Stimulated activated CD8-positive, alpha-beta memory T cell treated with anti-CD3 and anti-CD28 coated beads, Interleukin-12 subunit alpha, Interleukin-12 subunit beta, amount 100 ng/mL, for 1 hour (primary cell): ENCODE measurements at places on chromosomes 7 and 10.
A peak's percentile ranks its signal among the peaks of the same experiment; 100 is the strongest.

GRCh38 chr7:73431041-73431835 is 2.3 kb upstream of the FZD9 start:
- DNase-seq, result no peak

DNA sequence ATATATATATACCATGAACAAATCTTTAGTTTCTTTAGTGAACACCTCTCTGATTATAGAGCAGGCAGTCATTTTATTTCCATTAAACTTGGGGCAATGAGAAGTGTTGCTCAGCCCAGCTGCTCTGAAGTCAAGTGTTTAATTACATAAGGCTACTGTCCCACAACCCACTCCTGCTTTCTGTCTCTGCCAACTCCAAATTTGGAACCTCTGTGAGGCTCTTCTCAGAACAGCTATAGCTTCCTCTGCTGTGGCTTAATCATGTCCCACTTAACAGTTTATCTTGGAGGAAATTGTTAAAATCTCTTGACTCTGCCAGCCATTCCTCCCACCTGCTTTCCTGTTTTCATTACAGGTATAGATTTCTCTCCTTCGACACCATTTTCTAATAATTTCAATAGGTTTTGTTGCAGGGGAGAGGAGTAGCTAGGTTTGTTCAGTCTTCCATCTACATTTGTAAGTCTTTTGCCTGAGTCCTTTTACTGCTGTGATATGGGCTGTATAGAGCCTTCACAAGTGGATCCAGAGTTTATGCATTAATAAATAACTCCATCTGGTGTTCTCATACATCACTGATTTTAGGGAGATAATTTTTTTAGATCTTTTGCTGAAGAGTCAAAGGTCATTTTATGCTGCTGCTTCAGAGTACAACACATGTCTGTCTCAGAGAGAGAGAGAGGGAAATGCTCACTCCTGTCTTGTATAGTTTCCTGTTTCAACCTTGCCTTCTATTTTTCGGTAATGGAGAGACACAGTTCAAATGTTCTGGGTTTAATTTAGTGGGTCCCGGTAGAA is 170.4 kb downstream of the WNT2 start:
- DNase-seq, result no peak

- DNase-seq, result no peak
These were observed 1014.5 kb upstream of the LRRTM3 start for GRCh38 chr10:65911151-65911835.

GRCh38 chr10:11813855-11814567 is 9.1 kb upstream of the PROSER2 start:
- DNase-seq, result no peak

DNA sequence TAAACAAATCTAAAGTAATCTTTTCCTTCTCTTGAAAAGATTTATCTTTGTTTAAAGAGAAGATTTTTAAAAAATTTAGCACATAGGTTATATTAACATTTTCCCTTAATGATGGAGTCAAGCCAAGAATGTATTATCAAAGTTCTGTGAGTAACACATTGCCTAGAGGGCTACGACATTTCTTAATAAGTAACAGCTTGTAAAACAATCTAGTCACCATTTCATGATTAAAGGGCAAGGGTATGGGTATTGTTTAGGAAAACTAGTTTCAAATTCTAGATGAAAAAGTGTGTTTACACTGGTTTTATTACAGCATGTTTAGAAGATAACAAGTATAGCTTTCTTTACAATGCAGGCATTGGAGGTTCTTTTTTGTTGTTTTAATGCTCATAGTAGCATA is 28.6 kb upstream of the LAMB4 start:
- no peak for DNase-seq

- no peak for DNase-seq
These were observed 591.5 kb downstream of the AUTS2 start for GRCh38 chr7:70189776-70190175.

DNA sequence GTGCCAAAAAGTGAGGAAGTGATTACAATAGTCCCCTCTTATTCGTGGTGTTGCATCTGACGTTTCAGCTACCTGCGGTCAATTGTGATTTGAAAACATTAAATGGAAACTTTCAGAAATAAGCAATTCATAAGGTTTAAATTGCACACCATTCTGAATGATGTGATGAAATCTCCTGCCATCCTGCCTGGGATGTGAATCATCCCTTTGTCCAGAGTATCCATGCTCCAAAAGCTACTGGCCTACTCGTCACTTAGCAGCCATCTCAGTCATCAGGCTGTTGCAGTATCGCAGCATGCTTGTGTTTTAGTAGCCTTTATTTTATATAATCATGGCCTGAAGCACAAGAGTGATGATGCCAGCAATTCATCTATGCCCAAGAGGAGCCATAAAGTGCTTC is 97.7 kb upstream of the CDCA7L start:
- DNase-seq, result no peak

GRCh38 chr10:49053053-49053997 is 62.0 kb downstream of the VSTM4 start:
- no peak for DNase-seq

DNA sequence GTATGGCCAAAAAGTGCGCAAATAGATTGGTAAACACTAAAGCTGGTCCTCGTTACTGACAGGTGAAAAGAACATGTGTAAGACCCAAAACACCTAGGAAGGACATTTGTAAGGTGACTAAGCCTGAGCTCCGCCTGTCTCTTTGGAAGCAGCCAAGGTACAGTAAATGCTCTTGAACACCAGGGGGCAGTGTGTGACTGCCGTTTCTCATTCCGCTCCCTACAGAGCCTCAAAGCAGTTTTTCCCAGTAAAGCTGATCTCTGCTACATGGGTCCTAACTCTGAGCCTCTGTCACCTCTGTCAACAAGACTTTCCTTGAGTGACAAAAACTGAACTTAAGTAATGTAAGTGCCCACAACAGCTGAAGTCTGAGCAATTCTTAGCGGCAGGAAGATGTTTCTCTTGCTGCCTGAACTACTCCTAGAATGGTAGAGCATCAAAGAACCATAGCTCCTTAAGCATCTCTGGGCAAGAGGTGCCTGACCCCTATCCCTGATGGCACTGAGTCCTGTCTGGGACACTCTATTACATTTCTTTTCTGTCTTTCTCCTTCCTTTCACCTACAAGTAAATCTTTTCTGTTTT is 238.0 kb upstream of the INHBA start:
- DNase-seq, result peak; percentile 25

- no peak for DNase-seq
These were observed 25.8 kb upstream of the CASD1 start for GRCh38 chr7:94483843-94484242.

GRCh38 chr7:29274146-29275017 is 79.8 kb downstream of the CHN2 start:
- no peak for DNase-seq

- no peak for DNase-seq
These were observed 2.3 kb downstream of the HPS1 start for GRCh38 chr10:98444314-98445006.

DNA sequence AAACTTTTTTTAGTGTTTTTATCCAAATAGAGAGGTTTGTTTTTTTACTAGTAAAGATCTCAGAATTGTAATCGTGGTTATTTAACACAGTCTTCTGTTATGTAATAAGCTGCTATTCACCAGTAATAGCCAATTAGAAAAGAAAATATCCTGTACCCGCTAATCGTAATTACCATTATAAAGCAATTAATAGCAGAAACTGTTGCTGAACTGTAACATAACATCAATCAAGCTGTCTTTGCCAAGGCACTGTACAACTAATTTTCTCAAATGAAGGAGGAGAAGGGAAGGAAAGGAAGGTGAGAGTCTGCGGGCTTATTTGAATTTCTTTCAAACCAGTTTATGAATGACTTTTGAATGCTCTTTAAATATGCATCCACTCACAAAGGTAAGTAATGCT is 9.3 kb downstream of the ZNF277 start:
- DNase-seq, result no peak

DNA sequence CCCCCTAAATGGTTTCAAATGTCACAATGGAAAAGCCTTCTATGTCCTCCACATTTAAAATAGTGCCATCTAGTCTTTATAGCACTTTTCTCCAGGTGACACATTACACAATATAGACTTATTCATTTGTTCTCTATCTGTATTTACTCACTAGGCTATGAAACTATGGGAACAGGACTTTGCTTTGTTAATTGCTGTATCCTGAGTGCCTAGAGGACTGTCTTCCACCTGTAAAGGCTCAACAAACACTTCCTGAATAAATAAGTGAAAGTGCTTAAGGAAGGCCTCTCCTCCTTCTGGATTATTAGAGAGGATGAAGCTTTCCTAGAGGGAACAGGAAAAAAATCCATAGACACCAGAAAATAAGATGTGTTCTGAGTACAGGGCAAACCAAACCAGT is 397.6 kb upstream of the LRRN3 start:
- no peak for DNase-seq

GRCh38 chr7:133824132-133824531 is 303.0 kb upstream of the LRGUK start:
- no peak for DNase-seq

DNA sequence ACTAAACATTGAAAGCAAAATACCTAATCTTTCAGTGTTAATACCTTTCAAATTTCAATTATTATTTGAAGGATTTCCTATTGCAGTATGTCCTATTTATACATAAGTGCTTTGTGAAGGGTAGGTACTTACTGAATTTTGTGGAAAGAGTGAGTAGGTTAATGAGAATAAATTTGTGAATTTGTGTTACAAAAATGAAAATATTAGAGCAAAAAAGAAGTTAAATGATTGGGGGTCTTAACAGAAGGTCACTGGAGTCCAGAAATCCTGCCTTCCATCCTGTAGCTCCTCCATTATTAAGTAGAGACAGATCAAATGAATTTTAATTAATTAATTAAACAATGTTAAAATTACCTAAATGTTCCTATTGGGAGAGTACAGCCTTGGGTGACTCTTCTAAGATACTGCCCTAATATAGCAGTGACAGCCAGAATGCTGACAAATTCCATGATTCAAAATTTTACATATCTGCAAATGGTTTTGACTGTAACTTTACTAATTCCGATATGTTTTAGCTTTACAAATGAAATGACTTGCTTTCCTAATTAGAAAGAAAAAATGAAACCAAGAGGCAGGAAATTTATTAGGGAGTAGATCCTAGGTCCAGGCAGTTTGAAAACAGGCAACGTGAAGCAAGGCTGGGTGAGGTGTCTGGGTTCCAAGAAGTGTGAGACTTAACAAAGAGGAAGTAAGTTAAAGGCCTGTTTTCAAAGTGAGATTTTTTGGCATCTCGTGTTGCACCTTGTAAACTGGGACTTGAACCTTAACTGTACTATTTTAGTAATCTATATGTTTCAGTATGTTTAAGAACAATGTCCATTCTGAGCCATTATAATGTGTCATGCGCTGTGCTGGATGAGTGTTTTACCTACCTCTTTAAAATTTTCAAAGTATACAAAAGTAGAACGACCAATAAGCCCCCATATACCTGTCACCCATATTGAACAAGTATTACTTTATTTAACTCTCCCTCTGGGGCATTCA is 1.5 kb downstream of the PIK3CG start:
- no peak for DNase-seq

- no peak for DNase-seq
These were observed 101.7 kb downstream of the HOXA1 start for GRCh38 chr7:26993816-26994810.

DNA sequence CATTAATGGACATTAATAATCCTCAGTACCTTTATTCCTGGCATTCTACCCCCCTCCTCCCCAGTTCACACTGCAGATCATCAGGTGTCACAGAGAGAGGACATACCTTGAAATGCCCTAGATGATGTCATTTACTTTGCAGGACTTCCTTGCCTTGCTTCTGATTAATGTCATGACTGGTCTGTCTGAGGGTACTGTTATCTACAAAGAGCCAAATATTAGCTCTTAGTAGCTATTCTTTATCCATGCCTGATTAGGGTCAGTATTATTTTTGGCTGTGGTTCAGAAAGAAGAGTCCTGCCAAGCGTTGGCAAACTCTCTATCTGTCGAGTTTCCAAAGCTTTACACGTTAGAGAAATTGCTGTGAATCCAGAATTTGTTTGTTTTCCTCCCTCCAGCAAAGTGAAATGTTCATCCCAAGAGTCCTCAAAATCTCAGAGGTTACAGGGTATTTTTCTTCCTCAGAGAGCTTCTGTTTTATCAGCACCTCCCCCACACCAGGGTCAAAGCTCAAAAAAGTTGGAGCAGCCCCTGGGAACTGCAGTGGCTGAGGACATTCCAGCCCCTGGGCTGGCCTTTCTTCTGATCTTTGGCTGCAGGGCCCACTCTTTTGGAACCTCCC is 12.6 kb downstream of the SCD start:
- no peak for DNase-seq

DNA sequence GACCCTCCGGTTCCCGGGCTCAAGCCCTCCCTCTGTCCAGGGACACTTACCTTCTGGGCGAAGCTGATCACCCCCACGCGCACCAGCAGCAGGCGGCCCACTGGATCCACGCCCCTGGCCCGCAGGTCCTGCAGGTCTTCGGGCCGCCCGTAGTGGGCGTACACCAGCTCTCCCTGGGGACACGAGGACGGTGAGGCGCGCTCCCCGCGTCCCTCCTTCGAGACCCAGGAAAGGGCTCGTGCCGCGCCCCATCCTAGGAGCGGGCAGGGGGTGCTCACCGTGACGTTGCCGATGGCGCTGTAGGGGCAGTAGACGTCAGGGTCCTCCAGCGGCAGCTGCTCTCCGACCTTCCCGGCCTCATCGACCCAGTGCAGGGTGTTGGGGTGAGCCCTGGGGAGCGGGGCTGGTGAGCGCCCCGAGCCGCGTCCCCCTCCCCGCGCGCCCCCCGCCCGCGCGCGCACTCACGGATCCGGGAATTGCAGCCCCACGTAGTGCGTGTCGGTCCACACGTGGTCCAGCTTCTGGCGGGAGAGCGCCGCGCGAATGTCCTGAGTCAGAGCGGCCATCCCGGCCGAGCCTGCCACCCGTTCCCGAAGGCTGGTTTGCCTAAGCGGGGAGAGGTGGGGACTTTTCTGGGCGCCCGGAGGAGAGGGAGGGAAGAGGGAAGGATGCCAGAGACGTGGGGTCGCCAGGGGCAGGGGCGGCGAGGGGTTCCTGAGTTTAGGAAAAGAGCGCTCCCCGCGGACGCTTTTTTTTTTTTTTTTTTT is 8.2 kb downstream of the TFR2 start:
- peak; percentile 39 for DNase-seq

- DNase-seq, result no peak
These were observed 307.5 kb downstream of the CNTNAP2 start for GRCh38 chr7:146424084-146424483.

- DNase-seq, result no peak
These were observed 64.9 kb downstream of the CRPPA start for GRCh38 chr7:16356301-16356958.

DNA sequence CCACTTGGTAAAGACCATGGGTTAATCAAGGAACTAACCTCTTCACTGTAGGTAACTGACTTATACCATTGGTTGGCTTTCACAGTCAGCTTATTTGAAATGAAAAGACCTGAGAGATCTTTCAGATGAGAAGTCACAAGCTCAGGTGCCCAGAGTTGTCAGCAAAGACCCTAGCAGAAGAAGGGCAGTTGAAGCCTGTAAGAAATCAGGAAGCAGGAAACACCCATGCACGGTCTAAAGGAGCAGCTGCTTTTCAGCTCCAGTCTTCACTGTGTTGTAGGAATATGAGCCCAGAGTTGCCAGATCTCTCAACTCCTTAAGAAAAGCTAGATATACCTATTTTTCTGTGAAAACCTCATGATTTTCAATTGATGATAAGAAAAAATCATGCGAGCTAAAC is 130.0 kb downstream of the ARID5B start:
- no peak for DNase-seq
